ENCODE measurements at places on chromosomes 2 and 18.

- DNase-seq: no peak
Observed at GRCh38 chr2:123098619-123099018, 926.5 kb upstream of the CNTNAP5 start.

- no peak for DNase-seq
Observed at GRCh38 chr2:231680285-231680991, 27.9 kb upstream of the PTMA start.

DNA sequence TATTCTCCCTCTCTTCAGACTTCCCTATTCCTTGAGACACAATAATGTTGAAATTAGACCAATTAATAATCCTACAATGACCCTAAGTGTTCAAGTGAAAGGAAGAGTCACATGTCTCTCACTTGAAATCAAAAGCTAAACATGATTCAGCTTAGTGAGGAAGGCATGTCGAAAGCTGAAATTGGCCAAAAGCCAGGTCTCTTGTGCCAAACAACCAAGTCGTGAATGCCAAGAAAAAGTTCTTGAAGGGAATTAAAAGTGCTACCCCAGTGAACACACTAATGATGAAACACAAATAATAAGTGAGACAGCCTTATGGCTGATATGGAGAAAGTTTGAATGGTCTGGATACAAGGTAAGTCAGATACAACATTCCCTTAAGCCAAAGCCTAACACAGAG, 115.4 kb downstream of the PXDN start:
- DNase-seq: no peak

- no peak for DNase-seq
Observed at GRCh38 chr2:39033980-39034379, 86.9 kb downstream of the SOS1 start.

- no peak for DNase-seq
Observed at GRCh38 chr18:24741965-24742724, 281.7 kb downstream of the HRH4 start.

GRCh38 chr2:183040604-183041003, 2.3 kb upstream of the NCKAP1 start:
- DNase-seq: no peak

DNA sequence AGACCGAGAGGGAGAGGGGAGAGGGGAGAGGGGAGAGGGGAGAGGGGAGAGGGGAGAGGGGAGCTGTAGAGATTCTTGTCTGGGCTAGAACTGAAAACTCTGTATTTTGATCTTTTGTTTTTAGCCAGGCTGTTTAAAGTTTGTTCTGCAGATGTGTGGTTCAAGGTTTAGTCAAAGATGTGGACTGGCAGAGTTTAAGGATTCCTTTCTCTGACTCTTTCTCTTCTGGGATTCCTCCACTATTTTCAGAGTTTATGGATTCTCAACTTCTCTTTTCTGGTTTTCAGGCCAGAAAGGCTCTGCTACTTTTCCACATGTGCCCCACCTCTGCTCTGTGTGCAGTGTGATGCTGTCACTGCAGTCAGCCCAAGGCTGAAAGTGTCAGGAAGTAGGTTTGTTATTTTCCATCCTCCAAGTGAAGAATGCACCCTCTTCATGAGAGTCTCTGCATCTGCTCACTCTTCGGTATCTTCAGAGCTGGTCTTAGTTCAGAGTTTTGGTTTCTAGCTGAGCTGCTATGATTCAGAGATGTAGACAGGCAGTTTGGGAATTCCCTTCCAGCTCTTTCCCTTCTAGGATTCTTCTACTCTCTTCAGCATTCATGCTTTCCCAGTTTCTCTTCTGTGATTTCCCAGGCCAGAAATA, 130.9 kb upstream of the SMAD7 start:
- DNase-seq: no peak

- DNase-seq: no peak
Observed at GRCh38 chr2:231931481-231931915, 5.3 kb upstream of the NPPC start.

- no peak for DNase-seq
Observed at GRCh38 chr2:42098571-42099437, 51.0 kb downstream of the PKDCC start.

- no peak for DNase-seq
Observed at GRCh38 chr2:75516378-75517360, 44.1 kb downstream of the EVA1A start.

- DNase-seq: peak; percentile 30
Observed at GRCh38 chr2:136121204-136121910, 3.4 kb upstream of the CXCR4 start.

DNA sequence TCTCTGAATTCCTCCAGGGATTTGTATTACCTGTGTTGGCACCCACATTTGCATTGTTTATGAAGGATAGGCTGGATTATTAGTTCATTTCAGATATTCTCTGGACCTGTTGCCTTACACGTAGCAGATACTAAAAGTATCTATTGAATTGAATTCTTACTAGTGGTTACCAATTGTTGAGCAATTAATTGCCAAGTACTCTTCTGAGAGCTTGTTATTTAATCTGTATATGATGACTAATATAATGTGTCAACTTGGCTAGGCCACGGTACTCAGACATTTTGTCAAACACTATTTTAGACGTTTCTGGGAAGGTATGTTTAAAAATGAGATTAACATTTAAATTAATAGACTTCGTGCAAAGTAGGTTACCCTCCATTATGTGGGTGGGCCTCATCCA, 2.5 kb upstream of the SPP2 start:
- DNase-seq: no peak

GRCh38 chr2:74696829-74697228, 42.8 kb downstream of the SEMA4F start:
- DNase-seq: no peak

DNA sequence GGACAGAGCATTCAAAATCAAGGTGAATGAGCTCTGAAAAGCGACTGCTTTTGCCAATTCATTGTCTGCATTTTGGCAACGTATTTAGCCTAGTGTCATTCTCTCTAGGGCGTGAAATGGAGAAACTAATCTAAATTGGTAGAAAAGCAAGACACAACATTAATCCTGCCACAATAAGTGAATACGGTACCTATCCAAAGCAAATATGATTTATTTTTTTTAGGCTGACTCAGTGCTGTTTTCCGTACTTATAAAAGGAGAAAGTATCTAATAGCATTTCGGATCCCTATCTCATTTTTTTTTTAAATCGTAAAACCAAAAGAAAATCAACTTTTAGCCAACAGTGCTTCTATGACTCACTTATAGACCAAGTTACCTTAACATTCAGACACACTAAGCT, 672.5 kb downstream of the LRP1B start:
- DNase-seq: no peak

DNA sequence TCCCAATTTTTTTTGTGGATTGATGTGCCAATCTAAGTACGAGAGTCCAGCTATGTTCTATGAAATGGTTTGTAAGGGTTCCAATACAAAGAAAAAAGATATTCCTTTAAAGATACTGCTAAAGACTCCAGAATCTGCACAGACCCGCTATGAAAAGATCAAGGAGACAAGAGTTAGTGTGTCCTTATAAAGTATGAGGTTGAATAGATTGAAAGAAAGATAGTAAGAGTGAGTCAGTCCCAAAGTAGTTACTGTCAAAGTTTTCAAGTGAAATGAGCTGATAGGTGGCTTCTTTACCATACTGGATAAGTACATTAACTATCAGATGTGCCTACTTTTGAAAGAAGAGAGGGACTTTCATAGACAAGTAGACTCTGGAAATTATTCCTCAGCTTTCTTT, 17.9 kb upstream of the EHBP1 start:
- no peak for DNase-seq

- DNase-seq: no peak
Observed at GRCh38 chr18:9095297-9096006, 7.0 kb upstream of the NDUFV2 start.

DNA sequence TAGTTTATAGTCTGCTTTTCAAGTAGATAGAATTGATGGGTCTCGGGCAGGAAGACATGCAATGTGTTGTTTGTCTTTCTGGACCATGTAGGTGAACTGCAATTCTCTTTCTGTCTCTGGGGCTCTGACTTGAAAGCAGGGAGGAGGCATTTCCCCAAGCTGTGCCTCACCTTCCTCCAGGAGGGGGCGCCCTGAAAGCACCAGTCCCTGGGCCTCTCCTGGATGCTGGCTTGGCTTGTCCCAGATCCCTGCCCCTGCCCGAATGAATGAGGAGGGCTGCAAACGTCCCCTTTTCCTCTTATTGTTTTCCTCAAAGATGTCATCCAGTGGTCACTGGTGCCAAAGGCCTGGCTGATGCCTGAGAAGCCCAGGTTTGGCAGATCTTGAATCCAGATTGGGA, 270.6 kb downstream of the CELF4 start:
- no peak for DNase-seq

GRCh38 chr2:19540739-19541525, 182.5 kb upstream of the OSR1 start:
- no peak for DNase-seq

GRCh38 chr18:10015941-10016819, 102.4 kb downstream of the VAPA start:
- no peak for DNase-seq

DNA sequence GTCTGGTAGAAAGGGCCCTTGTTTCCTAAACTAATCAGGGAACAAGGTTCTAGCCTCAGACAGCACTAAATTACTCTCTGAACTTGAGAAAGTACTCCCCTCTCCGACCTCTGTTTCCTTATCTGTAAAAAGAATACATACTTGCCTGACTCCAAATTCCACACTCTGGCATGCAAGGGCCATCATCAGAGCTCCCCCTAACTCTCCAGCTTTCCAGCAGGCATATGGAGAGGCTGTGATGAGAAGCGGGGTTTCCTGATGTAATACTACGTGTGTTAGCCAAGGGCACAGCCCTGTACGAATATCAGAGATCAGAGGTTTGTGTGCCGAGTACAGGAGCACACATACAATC, 1.8 kb upstream of the EVA1A start:
- DNase-seq: no peak

DNA sequence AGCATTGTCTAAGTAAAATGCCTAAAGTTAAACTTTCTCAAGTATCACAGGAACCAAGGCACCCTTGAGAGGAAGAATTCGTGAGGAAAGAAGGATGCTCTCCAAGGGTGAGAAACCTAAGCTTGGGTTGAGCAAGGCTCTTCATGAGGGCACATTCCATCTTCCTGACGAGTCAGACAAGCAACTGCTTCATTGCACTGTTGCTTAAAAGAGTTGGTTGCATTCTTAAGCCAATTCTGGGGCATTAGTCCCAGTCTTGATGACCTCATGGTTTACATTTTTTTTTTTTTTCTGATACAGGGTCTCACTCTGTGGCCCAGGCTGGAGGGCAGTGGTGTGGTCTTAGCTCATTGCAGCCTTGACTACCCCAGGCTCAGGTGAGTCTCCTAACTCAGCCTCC, 237.5 kb downstream of the ACTR3 start:
- DNase-seq: no peak

DNA sequence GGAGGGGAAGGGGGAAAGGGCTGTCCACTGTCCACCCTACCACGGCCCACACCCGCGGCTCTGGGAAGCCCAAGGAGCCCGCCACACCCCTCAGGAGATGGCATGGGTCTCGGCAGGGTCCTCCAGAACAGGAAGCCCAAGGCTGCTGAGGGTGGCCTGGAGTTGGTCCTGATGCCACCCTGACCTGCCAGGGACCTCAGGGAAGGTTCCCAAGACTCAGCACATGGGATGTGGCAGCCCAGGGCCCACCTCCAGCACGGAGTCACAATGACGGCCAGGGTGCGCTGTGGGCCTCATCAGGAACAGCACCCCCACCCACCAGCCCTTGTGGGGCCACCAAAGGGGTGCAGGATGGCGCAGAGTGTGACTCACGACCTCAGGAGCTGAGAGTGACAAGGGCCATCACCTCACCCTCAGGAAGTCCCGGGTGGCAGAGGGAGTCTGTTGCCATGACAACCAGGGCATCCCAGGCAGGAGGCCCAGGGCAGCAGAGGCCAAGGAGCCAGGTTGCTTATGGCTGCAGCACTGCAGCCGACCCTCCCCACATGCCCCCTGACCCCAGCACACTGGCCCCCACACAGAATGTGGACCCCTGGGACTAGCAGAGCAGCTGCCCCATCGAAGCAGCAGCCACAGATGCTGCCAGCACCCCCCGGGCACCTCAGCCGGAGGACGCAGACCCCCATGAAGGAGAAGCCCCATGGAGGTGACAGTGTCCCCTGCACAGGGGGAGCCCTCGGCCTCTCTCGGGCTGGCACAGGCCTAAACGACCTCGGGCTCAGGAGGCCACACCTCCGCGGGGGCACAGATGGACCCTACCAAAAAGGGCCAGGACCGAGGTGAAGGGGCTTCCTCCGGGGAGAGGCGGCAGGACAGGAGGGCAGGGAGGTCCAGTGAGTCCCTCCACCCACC, 34.3 kb downstream of the KIF1A start:
- DNase-seq: no peak

GRCh38 chr18:41666231-41666630, 288.8 kb upstream of the PIK3C3 start:
- no peak for DNase-seq

DNA sequence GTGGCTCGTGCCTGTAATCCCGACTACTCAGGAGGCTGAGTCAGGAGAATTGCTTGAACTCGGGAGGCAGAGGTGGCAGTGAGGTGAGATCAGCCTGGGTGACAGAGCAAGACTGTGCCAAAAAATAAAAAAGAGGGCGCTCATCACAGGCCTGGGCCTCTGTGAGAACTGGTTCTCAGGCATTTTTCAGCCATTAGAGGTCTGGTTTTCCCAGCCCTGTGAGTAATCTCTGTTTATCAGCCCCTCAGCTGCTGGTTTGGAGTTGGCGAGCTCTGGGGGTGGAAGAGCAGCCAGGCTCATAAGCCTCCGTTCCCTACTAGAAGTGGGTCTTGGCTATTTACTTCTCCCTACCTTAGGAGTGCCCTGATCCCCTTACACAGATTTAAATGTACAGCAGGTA, 53.1 kb downstream of the CHRNA1 start:
- DNase-seq: no peak

DNA sequence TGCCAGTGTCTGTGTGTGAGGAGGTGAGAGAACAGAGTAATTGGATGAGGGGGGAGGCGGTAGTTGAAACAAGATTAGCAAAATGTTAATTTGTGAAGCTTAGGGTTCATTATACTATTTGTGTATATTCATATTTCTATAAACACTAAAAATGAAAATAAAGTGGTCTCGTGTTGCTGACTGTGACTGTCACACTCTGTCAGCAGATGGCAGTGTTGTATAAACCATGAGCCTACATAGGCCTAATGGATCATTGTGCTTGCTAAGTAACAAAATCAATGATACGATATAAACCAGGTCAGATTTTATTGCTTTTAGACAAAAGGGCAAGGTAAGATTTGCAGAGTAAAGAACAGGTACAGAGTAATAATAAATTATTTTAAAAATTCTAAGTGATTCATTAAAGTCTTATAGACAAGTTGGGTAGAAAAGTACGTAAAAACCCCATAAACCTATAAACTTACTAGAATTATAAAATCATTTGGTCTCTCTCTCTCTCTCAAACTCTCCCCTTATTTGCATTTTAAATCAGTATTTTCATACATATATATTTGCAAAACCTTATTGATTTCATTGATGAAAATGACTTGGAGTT, 182.7 kb downstream of the RPIA start:
- no peak for DNase-seq

DNA sequence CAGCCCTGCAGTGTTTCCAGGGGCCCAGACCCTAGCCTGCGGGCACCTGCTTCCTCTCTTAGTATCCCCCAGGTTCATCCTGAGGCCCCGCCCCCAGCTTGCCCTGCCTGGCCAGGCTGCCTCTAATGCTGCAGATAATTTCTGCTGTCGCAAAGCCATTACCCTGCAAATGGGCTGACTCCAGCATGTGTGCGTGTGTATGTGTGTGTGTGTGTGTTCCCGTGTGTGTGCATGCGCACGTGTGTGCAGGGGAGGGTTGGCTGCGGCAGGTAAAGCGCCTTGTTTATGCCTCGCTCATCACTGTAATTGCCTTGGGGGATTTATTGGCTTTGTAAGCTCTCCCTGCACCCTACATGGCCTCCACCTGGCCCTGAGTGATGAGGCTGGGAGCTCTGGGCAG, 7.6 kb upstream of the PRSS56 start:
- no peak for DNase-seq

GRCh38 chr2:85771486-85771885, 17.7 kb downstream of the ATOH8 start:
- no peak for DNase-seq

Measured in substantia nigra (tissue), 51 donors.